Stimulated activated naive CD4-positive, alpha-beta T cell treated with Interleukin-2 at 50 U/mL for 16 hours (primary cell): ENCODE measurements at places on chromosomes 6 and 20.

- no peak for DNase-seq
These were observed 87.2 kb upstream of the STXBP5 start for GRCh38 chr6:147117011-147117410.

DNA sequence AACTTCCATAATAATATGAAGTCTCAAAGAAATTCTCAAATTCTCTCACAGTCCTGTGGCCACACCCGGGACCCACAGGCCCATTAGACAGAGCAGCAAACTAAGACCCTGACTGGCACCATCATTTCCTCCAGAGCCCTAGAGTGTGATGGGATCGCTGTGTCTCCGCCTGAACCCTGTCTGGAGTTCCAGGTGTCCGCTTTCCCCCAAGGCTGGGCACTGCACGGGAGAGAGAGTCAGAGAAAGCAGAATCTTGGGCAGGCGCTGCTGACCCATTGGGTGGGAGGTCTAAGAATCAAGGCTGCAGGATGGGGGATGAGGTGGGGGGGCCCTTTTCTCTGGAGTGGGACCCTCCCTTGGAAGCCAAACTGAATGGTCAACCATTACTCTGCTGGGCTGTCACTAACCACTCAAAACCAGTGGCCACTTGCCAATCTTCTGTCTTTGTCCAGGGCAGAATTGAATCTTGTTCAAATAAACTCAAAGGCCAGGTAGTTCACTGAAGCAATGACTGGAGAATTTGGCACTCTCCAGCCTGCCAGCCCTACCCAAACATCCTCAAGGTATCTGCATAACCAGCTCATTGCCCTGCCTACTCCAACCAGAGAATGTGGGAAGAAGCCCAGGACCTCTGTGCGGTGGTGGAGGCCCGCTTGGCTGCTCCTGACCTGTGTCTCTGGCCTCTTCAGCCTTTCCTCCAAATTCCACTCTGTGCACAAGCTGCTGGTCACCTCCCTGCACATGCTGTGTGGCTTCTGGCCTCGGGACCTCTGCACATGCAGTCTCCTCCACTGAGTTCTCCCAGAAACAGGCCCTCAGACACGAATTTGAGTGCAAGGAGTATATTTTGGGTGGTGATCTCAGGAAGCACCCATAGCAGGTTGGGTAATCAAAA is 141.1 kb downstream of the CEBPB start:
- no peak for DNase-seq

DNA sequence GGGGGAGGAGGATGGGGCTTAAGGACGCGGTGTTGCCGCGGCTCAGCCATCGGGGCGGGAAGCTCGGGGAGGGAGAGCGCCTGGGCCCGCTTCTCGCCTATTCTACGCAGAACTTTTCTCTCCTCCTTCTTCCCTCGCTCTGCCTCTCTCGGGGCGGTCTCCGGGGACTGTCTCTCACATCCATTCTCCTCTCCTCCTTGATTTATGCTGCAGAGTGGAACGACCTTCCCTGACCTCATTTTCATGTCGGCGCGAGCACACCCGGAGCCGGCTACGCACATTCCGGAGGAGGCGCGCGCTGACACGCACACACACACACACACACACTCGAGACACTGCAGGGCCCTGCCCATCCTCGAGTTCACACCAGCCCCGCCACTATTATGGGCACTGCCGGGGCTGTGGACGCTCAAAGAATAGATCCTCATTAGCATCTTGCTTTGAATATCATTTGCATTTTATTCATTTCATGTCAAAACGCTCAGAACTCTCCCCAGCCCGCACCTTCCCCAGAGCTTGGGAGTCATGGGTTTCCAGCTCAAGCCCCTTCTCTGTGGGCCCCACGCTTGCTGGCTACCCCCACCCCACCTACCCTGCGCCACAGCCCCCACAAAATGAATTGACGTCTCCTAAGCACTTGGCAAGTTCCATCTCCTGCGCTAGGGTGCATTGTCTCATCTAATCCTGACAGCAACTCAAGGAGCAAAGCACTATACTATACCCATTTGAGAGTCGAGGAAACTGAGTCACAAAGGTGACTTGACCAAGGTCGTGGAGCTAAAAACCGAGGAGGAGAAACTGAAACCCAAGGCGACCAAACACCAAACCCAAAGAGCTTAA is 36.8 kb downstream of the NCR2 start:
- no peak for DNase-seq

GRCh38 chr6:4017058-4017739 is 61.7 kb downstream of the FAM217A start:
- no peak for DNase-seq

DNA sequence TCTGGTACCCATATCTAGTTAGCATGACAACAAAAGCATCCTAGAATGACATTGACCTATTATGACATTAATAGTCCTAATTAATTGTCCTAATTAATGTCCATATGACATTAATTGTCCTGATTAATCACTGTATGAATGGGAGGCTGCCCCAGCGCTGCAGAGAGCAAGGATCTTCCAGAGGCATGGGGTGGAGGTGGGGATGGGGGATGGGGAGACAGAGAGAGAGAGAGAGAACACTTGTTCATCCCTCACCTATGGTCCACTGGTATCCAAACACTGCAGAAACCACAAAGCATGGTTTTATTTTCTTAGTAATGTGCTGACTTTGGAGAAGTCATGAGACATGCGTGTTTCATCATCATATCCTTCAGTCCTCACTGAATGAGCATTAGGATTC is 235.1 kb downstream of the FNDC1 start:
- no peak for DNase-seq

GRCh38 chr6:20853828-20854227 is 319.6 kb downstream of the CDKAL1 start:
- no peak for DNase-seq

- no peak for DNase-seq
These were observed 4.4 kb downstream of the MOCS1 start for GRCh38 chr6:39929733-39930461.

DNA sequence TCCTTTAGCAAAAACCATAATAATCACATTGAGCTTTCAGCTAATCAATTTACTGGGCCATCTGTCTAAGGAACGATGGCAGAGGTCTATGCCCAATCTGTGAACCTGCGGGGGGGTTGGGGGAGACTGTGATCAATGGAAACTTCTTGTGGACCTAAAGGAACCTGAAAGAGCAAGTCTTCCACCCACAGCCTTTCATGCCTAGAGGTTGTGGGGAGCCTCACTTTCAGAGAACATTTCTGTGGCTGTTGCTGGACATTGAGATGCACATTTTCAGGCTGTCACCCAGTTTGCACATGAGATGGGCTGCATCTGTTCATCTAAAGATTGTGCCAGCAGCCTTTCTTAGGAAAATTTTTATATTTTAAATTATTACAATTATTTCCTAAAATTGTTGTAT is 310.0 kb upstream of the SPTLC3 start:
- no peak for DNase-seq

DNA sequence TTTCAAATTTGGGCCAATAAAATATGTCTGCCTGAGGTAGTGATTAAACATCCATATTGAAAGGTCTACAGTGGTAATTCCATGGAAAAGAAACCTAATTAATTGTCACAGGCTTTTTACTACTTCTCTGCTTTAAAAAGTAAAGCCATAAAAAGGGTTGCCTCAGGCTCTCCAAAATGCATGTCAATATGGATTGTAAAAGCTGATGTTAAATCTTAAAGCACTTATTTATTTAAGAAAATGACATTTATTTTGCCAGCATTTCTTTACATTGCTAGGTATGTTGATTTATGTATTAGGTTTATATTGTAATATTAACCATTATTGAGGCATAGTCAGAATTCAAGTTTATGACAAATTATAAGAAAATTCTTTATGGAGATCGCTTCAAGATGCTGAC is 133.2 kb downstream of the OPN5 start:
- DNase-seq: no peak

GRCh38 chr6:159817951-159818739 is 18.1 kb downstream of the PNLDC1 start:
- DNase-seq: no peak

DNA sequence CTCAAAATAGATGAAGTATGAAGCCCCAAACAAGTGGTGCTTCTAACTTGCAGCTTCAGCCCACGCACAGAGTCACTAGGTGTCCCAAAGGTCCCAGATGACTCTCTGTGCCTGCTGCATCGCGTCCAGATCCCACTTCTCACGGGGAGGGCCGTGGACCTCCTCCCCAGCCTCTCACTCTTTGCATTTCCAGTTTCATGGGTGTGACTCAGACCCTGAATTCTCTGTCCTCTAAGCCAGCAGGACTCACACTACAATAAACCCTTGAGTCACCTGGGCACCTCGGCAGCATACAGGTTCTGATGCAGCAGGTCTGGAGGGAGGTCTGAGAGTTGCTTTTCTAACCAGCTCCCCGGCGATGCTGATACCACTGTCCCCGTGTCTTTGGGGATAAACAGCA is 114.0 kb upstream of the RIN2 start:
- no peak for DNase-seq

DNA sequence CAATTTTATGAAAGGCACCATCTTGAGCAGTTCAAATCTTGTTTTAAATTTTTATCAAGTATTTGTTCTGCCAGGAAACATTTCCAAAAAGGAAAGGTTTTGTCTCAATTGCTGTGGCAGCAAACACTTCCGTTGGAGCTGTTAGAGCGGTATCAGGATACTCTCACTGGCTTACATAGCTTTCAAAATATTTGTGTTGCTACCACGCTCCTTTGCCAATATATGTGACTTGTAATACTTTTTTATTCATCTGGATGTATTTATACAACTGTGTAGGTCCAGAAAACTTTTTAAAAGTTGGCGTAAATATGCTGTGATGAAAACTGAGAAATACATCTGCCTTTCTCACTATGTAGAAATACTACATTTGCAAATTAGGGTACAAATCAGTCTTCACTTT is 37.8 kb upstream of the NHSL1 start:
- no peak for DNase-seq

- no peak for DNase-seq
These were observed 34.4 kb upstream of the MRPS10 start for GRCh38 chr6:42251911-42252637.

DNA sequence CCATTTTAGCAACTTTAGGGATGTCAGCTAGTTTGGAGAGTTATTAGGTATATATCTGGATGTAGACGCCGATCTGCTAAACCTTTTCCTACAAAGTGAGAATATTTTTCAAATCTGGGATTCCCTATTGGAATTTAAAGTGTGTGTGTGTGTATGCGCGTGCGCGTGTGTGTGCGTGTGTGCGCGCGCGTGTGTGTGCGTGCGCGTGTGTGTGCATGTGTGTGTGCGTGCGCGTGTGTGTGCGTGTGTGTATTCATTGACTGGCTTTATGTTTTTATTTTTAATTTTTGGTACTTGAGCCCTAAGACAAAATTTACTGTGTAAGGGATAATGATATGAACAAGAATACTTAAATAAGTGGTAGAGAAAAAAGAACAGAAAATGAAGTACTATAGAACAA is 8.1 kb downstream of the PRL start:
- no peak for DNase-seq

DNA sequence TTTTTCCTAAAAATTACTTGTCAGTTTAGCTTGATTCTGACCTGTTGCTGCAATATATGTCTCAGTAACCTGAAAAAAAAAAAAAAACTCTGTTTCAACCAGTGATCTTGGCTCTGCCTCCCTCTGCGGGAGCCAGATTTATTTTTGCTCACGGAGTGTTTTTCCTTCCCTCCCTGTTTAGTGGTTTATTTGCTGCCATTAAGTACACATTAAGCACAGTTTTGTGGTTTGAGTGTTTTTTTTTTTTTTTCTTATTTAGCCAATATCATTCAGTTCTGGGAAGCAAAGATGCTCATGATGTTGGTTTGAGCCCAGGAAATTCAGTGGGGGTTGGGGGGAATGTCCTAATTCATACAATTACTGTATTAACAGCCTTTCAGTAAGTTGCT is 110.1 kb upstream of the GPR6 start:
- no peak for DNase-seq
